ENCODE measurements at places on chromosomes 3 and 15.

- no peak for DNase-seq
These were observed 11.6 kb upstream of the EPHB3 start for GRCh38 chr3:184549796-184550577.

DNA sequence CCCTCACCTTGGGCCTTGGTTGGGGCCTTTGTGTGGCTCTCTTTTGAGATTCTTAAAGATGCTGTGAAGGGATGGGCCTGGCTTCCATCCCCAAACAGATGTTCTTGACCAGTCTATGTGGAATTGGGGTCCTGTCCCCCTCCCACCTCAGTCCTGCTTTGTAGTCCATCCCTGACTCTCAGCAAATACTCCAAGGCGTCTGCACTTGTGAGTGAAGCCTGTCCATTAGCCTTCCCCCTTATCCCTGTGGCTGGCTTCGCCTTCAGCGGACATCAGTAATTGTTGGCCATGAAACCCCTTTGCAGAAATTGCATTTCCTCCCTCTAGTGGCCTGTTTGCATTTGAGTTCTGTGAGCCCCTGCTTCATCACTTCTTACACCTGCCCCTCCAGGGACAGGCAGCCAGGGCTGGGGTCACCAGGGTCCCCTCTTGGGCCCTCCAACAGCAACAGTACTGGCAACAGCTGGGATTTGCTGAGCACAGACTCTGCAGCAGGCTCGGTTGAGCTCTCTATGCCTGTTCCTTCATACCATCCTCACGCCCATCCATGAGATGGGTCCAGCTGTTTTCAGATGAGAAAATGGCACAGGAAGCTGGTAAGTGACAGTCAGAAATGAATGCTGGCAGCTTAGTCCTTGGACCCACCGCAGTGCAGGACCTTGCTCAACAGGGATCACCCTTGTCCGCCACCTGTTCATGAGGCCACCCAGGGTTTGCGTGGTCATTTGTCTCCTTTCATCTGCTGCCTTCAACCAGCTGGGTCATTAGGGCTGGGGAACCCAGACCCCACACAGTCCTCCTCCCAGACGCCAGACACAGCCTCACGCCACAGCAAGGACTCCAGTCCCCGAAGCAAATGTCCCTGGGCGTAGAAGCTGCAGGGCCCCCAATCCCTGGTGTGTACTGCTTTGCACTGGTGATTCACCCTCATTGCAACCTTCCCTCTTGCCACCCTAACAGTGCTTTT, 8.9 kb upstream of the LRRK1 start:
- DNase-seq, result no peak

- no peak for DNase-seq
These were observed 114.0 kb upstream of the POU1F1 start for GRCh38 chr3:87390353-87390752.

- DNase-seq, result peak; percentile 70
These were observed 2.1 kb upstream of the CCDC80 start for GRCh38 chr3:112642912-112643506.

DNA sequence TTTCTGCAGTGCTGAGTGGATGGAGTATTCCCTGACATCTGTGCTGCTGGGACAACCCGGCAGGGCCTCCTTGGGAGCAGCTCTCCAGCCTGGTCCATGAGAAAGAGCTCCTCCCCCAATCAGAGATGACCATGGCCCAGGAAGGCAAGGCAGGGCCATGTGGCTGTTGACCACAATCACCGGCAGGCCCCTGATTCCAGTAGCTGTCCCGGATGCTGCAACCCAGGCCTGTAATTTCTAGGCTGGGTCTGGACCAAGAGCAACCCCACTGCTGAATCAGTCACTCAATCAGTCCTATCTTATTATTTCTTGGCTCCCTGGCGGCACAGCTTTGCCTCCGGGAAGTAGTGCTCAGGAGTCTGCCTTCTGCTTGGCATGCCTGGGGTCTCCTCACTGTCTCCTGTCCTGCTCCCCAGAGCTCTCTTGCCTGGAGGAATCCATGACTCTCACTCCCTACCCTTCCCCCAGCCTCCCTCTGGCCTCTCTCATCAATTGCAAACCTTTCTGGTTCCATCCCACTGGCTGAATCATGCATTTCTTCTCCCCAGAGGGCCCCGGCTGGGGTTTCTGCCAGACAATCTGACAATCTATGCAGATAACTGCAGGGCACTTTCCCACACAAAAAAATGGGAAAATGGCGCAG, 32.6 kb upstream of the ITGA11 start:
- DNase-seq, result no peak

- no peak for DNase-seq
These were observed 23.7 kb downstream of the PPP2R3A start for GRCh38 chr3:135989242-135989641.

DNA sequence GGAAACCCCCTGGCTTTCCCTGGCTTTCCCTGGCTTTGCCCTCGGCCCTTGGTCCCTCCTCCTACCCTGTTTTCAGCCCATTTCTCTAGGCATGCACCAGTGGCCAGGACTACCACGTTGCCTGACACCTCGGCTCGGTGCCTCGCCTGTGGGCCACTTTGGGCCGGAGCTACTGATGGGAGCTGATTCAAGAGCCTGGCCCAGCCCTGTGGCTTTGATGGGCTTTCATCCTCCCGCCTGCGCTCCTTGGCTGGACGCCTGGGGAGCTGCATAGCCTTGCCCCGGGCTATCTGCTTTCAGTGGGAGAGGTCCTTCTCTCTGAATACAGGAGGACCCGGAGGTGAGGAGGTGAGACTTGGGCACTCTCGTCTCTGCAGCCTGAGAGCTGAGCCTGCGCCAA, 192.7 kb upstream of the HES1 start:
- no peak for DNase-seq

DNA sequence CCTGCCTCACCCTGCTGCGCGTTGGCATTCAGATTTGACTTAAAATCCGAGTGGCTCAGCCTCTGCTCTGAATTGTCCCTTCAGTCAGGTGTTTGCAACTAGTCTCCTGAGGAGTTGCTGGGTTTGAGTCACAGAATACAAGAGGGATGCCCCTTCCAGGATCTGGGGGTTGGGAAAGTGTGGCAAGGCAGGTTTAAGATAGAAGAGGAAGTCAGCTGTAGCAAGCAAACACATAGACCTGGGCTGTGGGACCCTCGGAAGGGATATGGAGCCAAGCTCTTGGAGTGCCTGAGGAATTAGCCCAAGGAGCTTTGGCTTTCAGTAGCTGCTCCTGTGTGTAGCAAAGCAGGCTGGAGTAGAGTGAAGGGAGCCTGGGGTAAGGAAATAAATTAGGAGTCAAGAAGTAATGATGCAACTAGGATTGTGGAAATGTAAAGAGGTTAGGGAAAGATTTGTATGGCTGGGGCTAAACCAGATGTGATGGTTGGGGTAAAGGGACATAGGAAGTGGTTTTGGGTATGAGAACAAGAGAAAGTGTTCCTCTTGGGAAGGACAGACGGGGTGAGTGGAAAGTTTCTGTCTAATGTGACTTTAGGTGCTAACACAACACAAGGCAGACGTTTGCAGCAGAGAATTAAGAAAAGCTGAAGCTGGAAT, 41.2 kb downstream of the RAB7A start:
- DNase-seq, result no peak

DNA sequence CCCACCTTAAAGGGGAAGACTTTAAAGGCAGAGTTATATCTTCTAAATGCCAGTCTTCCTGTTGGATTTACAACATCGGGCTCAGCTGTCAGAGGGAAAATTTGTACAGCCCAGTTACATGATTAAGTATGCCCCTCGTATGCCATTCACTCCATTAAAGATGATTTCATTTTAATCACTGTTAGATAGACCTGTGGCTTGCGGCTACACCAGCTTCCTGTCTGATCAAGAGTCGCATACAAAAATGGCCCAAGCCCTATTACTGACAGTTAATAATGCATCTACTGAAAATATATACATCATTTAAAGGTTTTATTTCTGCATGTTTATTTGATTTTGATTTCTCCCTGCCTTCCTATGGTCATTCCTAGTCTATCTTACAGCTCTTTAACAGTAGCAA, 7.1 kb downstream of the EIF4E3 start:
- no peak for DNase-seq

GRCh38 chr3:48469046-48469915, 22.7 kb downstream of the ATRIP start:
- no peak for DNase-seq

GRCh38 chr15:67331676-67332075, 77.1 kb downstream of the IQCH start:
- no peak for DNase-seq

DNA sequence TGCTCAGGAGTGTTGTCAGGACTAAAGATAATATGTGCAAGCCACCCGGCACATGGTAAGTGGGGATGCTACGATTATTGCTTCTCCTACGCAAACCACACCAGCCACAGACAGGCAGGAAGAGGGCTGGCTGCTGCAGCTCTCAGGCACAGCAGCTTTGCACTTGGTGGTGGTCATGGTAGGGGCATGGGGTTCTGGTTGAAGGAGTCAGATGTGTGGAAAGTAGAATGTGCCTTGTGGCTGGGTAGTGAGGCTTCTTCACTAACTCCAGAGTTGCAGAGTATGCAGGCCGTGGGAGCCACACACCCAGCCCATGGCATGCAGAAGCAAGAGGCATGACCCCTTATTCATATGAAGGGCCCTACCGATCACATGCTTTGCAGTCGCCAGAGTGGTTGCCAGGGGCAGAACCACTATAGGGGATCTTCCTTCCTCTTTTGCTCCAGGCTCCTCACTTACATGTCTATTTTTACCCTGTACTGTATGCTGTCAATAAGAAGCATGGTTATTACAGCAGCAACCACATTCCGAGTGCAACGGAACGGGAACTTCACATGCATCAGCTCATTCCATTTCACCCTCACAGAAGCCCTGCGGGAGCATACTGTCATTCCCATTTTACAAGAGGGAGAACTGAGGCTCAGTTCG, 59.2 kb upstream of the HERC1 start:
- peak; percentile 62 for DNase-seq

DNA sequence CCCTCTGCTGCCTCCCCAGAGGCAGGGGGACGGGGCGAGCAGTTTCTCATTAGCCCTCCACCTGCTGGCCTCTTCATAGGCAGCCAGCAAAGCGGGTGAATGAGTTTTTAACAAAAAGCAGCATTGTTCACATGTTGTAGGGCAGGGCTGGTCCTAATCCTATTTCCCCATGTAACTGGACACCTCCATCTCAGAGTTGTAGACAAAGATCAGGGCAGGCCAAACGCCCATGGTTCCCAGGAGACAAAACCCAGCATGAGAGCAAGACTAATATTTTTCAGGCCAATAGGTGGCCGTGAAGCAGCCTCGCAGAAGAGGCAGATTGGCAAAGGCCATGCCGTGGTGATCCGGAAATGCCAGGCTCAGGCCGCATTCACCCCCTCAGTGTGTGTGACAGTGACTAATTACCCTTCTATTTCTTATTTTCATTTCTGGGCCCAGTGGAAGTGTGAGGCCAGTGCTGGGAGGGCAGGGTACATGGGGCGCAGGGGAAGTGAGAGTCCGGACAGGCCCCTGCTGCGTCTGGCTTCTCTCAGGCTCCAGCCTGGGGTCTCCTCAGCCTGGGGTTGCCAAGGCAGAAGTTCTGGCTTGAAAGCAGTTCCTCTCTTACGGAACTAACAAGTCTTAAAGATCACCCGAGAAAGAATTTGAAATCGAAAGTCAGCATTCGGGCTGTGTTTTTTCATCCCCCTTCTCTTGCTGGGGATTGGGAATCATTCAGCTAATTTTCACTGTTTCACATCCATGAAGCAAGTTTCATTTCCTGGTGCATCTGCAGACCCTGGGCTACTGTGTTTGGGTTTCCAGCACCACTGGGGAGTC, 64.8 kb downstream of the BOC start:
- DNase-seq, result no peak

DNA sequence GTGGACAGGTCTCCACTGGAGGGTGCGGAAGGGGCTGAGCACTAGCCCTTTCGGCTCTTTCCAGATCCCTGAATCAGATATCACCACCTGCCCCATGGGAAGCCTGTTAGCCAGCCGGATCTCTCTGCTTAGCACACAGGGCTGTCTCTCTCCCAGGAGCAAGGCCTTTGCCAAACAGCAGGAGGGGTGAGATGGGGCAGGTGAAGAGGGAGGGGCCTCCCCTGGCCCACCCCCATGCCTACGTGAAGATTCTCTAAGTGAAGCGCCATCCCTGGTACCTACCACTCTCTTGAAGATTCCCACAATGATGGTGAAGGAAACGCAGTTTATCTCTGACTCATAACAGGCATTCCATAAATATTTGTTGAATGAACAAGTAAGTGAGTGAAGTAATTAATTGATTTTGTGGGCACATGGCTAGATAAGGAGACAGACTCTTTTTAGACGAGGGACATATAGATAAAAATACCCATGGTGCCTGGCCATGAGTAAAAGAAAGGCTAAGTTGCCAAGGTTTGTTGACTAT, 19.6 kb upstream of the HCN4 start:
- DNase-seq, result no peak

- DNase-seq, result no peak
These were observed 11.9 kb downstream of the WDR72 start for GRCh38 chr15:53747501-53748068.

DNA sequence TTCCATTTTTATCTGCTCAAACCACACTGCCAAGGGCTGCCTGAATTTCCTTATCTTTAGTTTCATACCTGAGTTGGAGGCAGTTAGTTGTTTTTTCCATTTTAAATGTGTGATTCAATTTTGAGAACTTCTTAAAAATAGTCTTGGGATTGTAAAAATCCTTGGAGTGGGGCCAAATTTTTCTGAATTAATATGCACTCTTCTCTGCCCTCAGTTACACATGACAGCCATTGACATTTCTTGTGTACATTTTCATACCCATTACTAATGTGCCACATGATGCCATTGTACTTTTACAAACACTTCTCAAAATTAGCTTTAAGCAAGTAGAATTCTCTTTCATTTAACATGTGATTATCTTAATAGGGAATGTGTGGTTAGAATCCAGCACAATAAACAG, 141.7 kb downstream of the C3orf38 start:
- DNase-seq, result no peak

DNA sequence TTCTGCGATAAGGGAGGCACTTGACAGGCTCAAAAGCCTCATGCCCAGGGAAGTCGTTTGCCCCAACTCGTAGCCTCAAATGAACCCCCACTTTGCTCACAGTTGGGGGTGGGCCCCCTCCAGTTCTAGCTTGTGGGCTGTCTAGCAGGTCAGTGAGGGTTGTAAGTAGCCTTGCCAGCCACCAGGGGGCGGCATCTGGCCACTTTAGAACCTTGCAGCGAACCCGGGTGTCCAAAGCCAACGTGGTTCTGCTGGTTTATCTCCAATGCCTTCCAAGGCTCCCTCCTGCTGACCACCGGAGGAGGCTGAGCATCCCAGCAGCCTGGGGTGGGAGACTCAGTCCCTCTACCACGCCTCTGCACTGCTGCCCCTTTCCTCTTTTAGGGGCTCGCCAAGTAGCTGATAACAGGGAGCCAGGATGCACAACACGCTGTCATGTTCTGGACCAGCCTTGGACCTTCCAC, 9.2 kb upstream of the RBSN start:
- DNase-seq, result peak; percentile 70
